ENCODE measurements at places on chromosomes 4 and X. TPM values are rescaled to one million over a fixed set of nuclear protein-coding genes. Genes with fewer than 3 reads are reported as not detected.

IL1RAPL2 gene
- 0.03 TPM for total RNA-seq

BANK1 gene
- 0.47 TPM for total RNA-seq

CABS1 gene
- total RNA-seq = not detected

PPEF1 gene
- 1.2 TPM for total RNA-seq

DCLK2 gene
- 21.5 TPM for total RNA-seq

RPS6KA6 gene
- total RNA-seq = 7.7 TPM

TIMM8A gene
- total RNA-seq = 13.8 TPM

CNGA1 gene
- not detected for total RNA-seq

AKAP4 gene
- total RNA-seq = not detected

SEC24D gene
- total RNA-seq = 91.0 TPM

UGT2B17 gene
- not detected for total RNA-seq

LEF1 gene
- total RNA-seq = 3.0 TPM

PAGE5 gene
- total RNA-seq = not detected

RTL5 gene
- 1.1 TPM for total RNA-seq

LRBA gene
- 57.8 TPM for total RNA-seq

PFKFB1 gene
- total RNA-seq = 0.16 TPM

CXCL11 gene
- not detected for total RNA-seq

GRIA3 gene
- total RNA-seq = not detected

RAB9B gene
- total RNA-seq = 2.1 TPM

GATA1 gene
- not detected for total RNA-seq

AFM gene
- total RNA-seq = not detected

TEC gene
- total RNA-seq = 3.0 TPM

CSAG3 gene
- total RNA-seq = not detected

ARL9 gene
- total RNA-seq = not detected

FABP2 gene
- total RNA-seq = not detected

GAB3 gene
- total RNA-seq = 7.3 TPM
